CD14-positive monocyte (primary cell): ENCODE measurements at places on chromosomes 2 and 18.
A peak's percentile ranks its signal among the peaks of the same experiment; 100 is the strongest.

GRCh38 chr2:65766768-65767267 is 334.4 kb upstream of the SPRED2 start:
- no peak for DNase-seq

DNA sequence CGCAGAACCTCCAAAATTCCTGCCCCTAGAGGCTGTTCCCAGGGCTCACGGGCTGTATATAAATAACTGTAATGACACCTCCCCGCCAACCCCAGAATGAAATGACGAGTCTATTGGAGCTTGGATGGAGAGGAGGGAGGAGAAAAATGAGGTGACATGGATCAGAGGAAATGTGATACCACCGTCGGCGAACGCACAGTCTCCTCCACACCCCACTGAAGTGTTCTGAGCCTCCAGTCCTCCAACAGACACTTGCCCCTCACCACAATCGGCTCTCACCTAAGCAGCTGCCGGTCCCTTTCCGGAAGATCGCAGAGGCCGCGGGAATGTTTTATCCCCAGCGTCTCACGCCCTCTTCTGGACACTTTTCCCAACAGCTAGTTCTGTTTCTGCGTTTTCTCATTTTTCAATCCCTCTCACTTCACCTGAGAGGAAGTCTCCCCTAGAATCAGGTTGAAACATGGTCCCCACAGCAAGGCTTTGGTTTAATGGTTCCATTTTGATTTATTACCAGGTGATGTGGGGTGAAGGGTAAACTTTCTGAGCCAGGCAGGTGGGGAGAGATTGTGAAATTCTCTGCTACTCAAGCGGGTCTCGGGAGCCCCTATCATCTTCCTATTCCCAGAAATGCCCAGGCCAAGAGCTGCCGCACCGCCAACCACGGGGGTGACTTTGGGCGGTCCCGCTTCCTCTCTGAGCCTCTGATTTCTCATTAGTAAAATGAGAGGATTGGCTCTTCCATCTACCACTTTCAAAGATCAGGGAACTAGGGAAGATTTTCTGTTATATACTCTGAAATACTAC is 9.1 kb upstream of the MYO5B start:
- no peak for DNase-seq

DNA sequence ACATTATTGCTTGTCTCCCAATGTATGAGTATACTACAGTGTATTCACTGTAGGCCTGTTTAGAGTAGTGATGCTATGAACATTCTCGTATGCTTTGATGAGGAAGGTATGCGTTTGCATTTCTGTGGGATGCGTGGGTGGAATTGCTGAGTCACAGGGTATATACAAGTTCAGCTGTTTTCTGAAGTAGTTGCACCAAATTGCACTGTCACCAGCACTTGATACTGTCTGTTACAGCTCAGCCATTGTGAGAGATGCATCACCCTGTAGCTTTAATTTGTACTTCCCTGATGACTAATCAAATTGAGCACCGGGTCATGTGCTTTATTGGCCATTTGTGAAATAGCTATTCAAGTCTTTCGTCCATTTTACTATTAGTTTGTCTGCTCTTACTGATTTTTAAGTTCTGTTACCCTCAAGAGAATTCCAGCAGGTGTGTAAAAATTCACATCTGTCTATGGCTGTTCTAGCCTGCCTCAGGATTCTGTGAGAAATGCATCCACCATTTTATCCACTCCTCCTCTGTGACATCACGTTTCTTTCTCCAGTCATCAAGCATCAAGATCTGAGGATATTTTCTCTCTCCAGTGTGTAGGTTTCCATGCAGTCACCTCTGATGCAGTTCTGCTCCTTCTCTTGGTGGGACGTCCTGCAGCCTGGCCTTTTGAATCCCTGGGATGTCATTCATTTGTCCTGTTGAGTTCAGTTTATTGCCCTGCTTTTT is 72.5 kb downstream of the DGKD start:
- no peak for DNase-seq

GRCh38 chr2:170605862-170606261 is 109.3 kb upstream of the SP5 start:
- no peak for DNase-seq

GRCh38 chr2:182015334-182016109 is 29.9 kb downstream of the PPP1R1C start:
- DNase-seq = no peak

- no peak for DNase-seq
Observed at GRCh38 chr2:166230724-166231070, 102.9 kb upstream of the SCN1A start.

GRCh38 chr2:138974651-138975050 is 194.5 kb upstream of the NXPH2 start:
- DNase-seq = no peak

DNA sequence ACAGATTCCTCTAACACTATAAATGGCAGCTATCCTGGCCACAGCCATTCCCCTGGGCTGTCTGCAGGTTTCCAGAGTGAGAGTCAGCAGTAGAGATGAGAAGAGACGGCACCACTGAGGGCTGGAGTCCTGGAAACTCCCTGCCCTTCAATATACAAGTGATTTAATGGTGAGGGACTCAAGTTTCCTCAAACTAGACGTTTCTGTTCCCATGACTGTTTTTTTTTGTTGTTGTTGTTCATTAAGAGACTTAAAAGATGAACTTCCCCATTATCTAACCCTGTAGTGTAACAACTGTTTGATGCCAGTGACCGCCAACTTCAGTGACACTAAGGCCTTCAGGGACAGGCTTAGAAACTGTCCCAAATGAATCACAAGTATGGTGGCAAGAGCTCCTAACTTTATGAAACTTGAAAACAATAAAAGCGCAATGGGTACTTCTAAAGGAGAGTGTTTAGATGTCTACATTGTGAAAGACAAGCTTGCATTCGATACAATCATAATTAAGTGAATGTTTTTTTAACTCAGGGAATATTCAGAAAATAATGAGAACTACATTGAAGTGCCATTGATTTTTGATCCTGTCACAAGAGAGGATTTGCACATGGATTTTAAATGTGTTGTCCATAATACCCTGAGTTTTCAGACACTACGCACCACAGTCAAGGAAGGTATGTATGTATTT is 34.0 kb downstream of the IL1R2 start:
- peak; percentile 84 for DNase-seq

DNA sequence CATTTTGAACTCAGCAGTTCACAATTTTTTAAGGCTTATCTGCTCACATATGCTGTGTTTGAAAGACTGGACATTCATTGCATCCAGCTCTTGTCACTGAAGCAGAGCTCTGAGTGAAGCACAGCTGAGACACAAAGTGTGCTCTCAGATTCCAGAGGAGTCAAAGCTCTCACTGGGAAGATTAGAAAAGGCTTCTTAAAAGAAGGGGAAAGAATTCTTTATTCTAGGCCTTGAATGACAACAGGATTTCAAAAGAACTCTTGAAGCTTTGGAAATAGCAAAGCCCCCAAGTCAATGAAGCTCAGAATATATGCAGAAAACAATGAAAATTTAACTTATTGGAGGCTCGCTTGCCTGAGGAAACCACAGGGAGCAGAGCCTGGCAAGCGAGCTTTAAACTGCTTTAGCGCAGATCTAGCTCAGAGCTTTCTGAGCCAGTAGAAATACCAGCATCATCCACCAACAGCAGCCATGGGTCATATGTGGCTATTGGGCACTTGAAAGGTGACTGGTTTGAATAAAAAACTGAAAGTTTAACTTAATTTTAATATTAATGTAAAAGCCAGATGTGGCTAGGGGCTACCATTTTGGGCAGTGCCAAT is 369.7 kb downstream of the OSR1 start:
- DNase-seq = no peak

DNA sequence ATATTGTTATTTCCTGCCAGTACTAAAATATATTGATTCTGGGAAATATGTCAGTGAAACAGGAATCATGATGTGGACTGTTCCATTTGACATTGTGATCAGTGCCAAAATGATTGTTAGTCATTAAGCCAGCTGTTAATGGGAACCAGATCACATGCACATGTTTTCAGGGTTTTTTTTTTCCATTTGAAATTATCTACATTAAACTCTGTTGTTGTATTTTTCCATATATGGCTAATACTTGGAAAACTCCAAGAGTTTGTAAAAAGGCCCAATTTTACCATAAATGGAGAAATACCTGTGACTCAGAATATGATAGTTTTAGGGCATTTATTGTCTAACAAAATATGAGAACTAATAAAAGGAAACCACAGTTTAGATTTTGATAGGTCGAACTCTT is 13.4 kb downstream of the ITGAV start:
- no peak for DNase-seq

DNA sequence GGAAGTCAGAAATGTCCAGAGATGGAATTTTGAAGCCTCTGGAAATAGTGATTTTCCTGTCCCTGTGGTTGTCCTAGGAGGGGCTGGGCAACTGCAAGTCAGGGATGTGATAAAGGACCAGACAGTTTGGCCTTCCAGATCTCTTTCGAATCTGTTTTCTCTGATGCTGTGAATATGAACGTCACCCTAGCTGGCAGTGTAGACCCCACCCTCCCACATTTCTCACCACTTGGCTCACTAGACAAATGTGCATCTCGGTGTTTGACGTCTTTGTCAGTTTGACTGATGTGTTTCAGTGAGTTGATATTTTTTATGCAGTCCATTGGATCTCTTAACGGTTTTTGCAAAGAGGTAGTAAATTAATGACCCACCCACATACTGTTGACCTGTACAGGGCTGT is 301.2 kb downstream of the TNS1 start:
- DNase-seq = no peak

DNA sequence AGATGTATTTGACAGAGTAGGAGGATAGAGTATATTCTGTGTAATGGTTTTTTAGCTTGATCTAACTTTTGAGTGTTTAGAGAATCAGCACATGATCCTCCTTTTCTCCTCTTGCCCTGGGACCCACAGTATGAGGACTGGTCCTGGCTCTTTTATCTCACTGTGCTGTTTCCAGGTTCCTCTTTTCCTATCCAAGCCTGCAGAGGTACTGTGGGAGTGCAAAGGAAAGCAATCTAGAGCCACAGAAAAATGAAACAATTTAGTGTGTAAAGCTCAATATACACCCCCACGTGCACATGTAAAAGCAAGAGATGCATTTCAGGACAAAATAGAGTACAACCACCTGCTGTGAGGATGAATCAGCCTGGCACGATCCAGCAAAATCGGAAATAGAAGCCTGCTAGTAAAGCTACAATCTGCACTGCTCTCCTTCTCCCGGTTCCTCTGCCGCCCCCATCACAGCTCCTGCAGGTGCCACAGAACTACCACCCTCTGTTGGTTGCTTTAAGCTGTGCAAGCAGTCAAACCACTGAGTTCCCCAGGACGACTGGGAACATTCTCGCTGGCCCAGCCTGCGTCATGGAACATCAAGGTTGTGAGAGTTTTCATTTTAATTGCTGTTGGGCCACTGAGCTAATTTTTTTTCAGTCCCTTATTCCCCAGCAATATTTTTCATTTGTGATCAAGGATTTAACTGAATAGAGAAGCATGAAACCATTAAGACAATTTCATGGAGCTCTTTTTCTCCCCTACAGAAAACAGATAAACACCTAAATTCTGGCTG is 47.8 kb upstream of the MAPRE3 start:
- peak; percentile 35 for DNase-seq

DNA sequence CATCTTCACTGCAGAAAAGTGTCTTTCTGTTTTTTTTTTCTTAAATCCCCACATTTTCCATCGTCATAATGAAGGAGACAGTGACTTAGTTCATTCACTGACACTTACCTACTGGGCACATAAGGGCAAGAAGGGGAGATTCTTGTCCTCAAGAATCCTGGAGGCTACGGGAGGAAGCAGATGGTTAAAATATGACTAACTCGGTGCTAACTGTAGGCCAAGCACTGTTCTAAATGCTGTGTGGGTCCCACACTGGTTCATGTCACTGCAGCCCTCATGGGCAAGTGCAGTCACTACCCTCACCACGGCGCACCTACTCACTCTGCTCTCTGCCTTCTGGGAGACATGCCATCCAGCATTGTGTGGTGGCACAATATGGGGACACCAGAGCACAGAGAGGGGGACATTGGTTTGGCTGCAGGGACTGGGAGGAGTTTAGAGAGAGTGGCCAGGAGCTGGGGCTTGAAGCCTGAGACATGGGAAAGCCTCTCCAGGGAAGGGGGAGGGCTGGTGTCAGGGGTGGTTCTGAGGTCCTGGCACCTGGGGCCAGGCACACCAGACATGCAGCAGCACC is 305.2 kb downstream of the MYCN start:
- DNase-seq = no peak

GRCh38 chr2:61268249-61268648 is 106.3 kb downstream of the C2orf74 start:
- DNase-seq = no peak

DNA sequence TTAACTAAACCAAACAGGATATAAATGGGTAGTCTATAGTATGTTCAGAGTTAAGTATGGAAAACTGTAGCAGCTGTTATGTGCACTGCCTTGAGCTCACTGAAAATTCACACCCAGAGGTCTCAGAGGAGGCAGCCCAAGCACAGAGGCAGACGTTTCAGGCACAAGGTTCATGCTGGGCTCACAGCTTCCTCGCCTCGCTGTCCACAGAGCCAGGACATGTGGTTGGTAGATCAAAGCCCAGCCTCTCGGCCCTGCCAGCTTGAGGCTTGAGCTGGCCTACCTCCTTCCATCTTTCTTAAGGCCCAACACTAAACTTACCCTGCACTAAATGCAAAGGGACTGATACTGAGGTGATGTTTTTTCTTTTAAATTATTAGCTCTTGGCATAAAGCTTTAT is 43.7 kb downstream of the PRELID3A start:
- DNase-seq = no peak

DNA sequence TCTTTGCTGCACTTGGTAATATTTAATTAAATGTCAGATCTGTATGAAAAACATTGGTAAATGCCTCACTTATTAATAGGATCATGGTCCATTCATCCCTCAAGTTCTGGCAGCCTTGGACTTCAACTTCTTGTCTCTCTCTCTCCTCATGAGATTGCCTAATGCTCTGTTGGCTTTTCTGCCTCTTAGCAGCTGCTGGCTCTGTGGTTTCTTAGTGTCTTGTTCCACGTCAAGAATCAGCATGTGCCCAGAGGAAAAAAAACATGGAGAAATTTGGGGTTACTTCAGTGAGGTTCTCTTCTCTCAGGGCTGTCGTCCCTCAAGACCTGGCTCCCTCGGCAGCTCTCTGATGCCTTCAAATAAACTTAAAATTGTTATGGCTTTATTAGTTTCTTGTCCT is 75.4 kb downstream of the TAF4B start:
- DNase-seq = no peak

GRCh38 chr2:200593905-200594304 is 8.1 kb downstream of the AOX1 start:
- DNase-seq = no peak

DNA sequence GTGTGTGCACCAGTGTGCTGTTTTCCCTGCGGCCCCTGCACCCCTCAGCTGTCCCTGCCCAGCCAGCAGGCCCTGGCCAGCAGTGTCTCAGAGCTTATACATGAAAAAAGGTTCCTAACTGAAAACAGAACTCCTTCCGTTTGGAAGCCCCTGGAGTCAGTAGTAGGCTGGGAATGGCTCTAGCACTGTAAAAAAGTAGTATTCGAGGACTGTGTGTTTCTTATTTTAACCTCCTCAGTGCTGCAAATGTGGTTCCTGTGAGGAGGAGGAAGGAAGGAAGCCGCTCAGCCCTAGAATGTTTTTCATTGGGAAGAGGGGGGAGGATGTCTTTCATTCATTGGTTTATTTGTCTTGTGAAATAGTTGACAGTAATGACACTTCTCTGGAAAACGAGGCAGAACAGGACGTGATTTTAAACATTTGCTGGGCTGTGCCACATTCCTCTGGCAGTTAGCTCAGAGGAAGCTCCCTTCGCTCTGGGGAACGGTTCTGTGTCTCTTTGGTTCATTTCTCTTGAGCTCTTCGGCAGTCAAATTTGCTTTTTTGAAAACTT is 103.5 kb downstream of the SPTBN1 start:
- DNase-seq = peak; percentile 43
